NCI-H2081 (cell line): ENCODE measurements at places on chromosomes 1 and 21.

GRCh38 chr1:7646981-7647901, 123.9 kb upstream of the VAMP3 start:
- DNase-seq, result peak; percentile 72

- no peak for DNase-seq
These were observed 11.2 kb downstream of the PTPRF start for GRCh38 chr1:43541721-43542401.

DNA sequence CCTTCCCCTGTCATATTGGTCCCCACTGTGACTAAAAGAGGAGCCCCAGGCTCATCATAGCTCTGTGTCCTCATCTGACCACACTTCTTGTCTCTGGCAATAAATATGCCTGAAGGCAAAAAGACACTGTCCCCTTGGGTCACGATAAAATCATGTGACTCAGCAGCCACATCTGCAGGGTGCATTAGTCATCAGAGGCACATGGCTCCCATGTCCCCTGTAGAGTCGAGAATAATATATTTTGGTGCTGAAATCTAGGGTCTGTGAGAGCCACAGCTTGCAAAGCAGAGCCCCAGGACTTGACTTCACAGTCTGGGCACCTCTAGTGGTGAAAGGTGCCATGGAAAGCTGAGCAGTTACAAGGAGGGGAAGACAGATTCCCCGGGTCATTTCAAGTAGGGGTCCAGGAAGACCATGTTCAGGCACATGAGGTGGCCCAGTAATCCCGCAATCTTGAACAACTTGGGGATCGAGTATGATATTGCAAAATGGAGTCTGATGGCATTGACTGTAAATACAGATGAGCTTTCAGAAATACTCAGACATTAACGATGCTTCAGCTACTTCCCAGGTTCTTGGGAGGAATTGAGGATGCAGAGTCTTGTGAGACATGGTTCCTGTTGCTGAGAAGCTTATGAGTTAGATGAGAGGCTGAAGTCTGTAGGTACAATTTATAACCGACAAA, 68.6 kb downstream of the SLC35F3 start:
- DNase-seq, result no peak

DNA sequence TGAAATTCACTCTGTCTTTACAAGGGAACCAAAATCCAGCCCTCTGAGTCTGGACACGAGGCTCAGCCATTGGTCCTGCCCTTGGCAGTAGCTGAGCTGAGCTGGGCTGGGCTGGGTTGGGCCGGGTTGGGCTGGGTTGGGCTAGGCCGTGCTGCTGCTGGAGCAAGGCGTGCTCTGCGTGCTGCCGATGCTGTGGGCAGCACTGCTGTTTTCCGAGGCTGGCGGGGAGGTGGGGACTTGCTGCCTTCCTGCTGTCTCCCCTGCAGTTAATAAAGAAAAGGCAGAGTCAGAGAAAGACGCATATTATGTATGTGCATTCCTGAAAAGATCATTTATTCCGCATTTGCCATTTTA, 182.9 kb downstream of the CDC7 start:
- DNase-seq, result no peak

GRCh38 chr21:19468991-19469715, 1065.6 kb upstream of the TMPRSS15 start:
- no peak for DNase-seq

- DNase-seq, result peak; percentile 32
These were observed 25.3 kb downstream of the RNF223 start for GRCh38 chr1:1048765-1049164.

GRCh38 chr21:14712121-14712715, 166.1 kb upstream of the SAMSN1 start:
- DNase-seq, result no peak

GRCh38 chr1:94898491-94899385, 28.2 kb downstream of the CNN3 start:
- no peak for DNase-seq

DNA sequence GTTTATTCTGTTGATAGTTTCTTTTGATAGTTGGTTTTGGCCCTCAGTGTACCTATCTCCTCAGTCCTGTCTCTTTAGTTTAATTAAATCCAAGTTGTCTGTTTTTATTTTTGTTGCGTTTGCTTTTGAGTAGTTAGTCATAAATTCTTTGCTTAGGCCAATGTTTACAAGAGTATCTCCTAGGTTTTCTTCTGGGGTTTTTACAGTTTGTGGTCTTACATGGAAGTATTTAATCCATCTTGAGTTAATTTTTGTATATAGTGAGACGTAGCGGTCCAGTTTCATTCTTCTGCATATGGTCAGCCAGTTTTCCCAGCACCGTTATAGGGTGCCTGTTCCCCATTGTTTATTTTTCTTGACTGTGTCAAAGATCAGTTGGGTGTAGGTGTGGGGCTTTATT, 139.4 kb downstream of the POU2F1 start:
- DNase-seq, result no peak

DNA sequence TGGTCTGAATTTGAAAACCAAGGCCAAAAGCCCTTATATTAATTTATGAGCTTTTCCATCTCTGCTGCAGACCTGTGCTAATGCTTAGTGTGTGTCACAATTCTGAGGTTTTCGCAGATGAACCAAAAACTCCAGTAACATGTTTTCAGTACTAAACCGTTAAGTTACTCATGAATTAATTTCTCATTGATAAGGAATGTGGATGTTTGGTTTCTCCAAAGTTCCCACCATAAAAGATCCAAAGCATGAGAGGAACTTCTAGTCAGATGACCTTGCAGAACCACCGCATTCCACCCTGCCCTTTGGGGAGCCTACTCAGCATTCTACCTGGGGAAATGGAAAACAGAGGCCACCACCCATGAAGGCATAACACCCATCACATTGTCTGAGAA, 7.5 kb upstream of the LEPR start:
- no peak for DNase-seq

GRCh38 chr1:214391873-214392645, 111.1 kb downstream of the SMYD2 start:
- DNase-seq, result no peak

- peak; percentile 49 for DNase-seq
These were observed 743 bp downstream of the TOMM20 start for GRCh38 chr1:235127732-235128455.

- DNase-seq, result no peak
These were observed 13.6 kb downstream of the PCNX2 start for GRCh38 chr1:233281711-233282581.

DNA sequence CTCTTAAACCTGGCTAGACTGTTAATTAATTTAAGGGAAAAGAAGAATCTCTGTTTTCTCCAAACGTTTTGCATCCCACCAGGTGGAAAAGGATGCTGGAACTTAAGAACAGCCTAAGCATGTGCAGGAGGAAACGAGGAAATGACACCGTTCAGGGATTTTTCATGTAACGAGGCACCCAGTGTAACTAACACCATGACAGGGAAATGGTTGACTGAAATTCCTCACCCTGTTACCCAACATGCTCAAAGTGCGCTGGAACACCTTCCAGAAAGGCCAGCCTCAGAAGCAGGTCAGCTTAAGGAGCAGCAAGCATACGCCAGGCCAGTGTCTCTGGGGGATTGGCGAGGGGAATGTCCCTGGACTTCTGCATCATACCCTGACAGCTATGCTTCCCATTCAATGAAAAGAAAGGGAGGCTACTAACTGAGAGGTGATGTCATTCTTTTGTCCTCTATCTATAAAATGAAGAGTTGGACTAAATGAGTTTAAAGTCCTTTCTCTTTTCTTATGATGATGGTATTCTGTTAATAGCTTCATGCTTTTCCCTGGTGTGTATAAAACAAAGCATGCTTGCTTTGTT, 21.6 kb downstream of the TNN start:
- DNase-seq, result no peak

GRCh38 chr1:178266619-178267066, 172.7 kb downstream of the RASAL2 start:
- no peak for DNase-seq

- no peak for DNase-seq
These were observed 23.9 kb downstream of the NAV1 start for GRCh38 chr1:201562659-201563405.

DNA sequence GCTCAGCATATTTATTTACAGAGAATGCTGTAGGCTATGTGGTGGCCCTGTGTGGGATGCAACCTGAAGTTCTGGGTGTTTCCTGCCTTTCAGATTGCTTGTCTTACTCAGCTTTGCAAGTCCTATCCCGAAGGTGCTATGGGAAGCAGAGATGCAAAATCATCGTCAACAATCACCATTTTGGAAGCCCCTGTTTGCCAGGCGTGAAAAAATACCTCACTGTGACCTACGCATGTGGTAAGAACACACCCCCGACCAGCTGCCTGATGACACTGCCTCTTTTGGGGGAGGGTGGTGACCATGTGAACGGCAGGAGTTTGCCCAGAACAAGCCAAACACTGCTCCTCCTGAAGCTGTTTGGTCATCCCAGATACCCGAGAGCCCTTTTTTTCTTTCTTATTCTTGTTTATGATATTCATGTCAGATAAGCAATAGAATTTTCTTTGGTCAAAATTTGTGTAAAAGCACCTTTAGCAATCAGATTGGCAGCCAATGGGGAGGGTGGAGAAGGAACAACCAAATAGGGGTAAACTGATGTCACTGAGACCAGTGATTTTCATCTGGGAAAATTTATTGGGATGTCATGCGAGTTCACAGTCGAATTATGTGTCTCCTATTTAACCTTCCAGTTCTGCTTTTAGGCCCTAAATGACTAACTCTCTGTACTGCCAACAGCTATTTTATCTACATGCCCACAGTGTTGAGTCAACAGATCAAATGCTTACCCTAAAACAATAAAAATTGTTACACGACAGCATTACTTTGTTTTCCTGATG, 82.6 kb downstream of the EVA1C start:
- no peak for DNase-seq

- DNase-seq, result no peak
These were observed 433 bp downstream of the TMEM200B start for GRCh38 chr1:29123053-29123886.

GRCh38 chr1:116763116-116763786, 9.0 kb downstream of the CD2 start:
- no peak for DNase-seq

- DNase-seq, result no peak
These were observed 11.4 kb upstream of the SLC2A5 start for GRCh38 chr1:9080705-9081291.

GRCh38 chr1:33899746-33900145, 35.9 kb downstream of the HMGB4 start:
- no peak for DNase-seq

- peak; percentile 48 for DNase-seq
These were observed 47.6 kb downstream of the B3GALT5 start for GRCh38 chr21:39660191-39660980.

- DNase-seq, result no peak
These were observed at the start of gene C1QTNF12 for GRCh38 chr1:1246577-1247340. Gene C1QTNF12, minus strand, starts transcription at chr1:1246722. Its CDS starts 32 bp downstream, at chr1:1246690.

DNA sequence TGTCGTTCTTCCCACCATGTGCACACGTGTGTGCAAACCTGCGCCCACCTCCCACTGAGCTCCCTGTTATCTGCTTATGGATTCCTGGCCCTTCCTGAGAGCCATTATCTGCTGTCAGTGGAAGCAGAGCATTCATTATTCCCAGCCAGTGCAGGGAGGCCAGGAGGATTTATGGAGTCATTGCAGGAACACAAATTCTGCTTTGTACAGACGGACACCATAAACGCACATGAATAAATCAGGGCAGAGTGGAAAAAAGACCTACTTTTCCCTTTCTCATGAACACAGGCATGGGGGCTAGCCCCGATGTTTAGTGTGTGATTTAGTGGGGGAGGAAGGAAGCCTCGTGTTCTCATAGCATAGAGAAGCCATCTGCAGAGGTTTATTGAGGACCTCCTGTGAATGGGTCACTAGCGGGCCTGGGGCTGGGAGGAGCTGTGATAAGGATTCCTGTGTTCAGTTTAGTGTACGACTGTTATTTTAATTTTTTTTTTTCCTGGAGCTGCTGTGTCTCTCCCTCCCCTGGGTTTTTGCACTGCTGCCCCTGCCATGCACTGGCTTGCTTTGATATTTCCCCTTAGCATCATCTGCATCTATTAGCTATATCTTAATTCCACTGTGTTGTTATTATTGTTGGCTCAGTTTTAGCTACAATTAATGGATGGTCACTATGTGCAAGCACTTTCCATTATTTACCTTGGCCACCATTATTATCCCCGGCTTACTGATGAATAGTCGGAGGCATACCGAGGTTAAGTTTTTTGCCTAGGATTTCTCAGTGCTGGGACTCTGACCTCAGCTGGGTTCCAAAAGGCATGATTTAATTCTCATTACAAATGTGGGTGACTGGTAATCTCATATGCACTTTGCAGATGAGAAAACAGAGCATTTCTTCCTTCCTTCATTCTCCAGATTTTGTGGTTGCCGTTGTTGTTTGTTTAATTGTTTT, 33.0 kb downstream of the HUNK start:
- no peak for DNase-seq

DNA sequence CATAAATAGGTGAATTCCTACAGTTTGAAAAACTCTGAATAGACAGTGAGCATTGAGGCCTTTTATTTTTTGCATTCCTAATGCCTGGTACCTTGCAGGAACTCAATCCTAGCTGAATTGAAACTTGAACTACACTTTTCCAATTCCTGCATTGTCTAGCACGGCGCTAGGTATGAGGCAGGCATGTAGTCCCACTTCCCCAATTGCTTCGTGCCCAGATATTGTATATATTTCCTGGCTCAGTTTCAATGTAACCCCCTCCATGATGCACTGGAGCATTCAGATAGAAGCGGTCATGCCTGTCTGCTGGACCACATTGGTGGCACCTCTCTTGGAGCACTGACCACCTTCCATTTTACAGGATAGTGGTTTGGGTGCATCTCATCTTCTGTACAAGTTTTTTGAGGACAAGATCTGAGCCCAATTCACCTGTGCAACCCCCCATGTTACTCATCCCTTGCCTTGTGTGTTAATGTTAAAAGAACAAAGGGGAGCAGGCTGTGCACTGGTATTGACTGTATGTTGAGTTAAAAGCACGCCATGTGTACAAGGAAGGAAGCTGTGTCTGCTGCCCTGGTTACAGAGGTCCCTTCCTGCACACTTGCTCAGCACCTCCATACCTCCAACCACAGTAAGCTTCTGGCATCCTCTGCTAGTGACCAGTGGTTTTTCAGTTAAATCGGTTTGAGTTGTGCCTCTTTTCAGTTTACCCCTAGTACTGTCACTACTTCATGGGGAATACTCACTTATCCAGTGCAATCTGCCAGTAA, 10.0 kb upstream of the RAB7B start:
- DNase-seq, result no peak

- no peak for DNase-seq
These were observed 63.0 kb downstream of the DISP1 start for GRCh38 chr1:222877854-222878253.

GRCh38 chr1:205986861-205987260, 16.3 kb downstream of the RAB7B start:
- no peak for DNase-seq
